ENCODE measurements at places on chromosomes 1 and 21.

GRCh38 chr1:234896477-234897389 is 231.9 kb downstream of the TOMM20 start:
- no peak for DNase-seq

DNA sequence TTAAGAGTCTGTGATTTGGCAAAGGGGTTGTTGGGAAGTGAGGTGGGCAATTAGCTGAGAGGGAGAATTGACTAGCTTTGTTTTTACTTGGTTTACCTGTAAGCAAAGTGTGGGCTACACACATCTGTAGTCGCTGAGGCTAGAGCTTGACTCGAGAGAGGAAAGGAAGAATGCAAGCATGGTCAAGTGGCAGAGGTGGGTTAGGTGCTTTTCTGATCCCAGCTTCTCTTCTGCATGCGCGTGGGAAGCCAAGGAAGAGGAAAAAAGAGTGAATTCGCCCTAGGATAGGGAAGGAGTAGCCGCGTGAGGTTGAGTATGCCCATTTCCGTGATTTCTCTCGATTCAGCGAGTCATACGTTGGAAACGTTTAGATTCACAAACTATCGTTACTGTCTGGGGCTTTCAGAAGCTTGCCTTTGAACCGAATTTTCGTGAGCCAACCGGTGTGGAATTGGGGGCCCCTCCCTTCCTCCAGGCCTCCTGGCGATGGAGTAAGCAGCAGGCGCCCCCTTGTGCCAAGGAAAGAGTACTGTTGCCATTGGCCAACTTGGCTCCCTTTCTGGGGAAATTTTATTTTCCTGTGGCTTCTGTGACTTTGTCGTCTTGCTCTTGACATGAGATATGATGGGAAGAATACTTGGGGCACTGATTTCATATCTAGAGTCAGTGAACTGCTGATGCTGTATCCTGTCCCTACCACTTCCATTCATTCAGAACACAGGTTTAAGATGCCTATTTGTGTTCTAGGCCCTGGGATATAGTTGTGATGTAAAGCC is 1.3 kb downstream of the PIGV start:
- no peak for DNase-seq

DNA sequence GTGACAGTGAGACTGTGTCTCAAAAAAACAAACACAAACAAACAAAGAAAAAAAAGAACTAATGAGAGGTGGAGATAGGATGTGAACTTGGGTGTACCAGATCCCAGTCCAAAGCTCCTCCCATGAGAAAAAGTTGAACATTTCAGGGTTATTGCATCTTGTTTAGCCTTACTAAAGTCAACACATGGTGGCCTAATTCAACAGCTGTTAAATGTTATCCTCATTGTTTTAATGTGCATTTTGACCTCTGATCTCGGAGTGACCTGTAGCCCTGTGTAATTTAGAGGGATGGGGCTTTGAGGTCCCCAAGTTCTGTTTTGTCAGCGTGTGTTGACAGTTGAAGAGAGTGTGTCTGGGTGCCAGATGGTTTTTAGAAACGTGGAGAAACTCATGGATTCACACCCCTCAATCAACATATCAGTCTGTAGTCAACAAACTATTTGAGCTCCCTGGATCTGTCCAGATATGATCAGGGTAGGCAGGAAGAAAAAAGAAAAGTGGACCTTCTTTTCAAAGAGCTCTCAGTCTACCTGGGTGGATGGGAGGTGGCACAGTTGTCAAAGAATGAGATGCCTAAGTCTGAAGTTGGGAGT is 34.7 kb downstream of the PTPRU start:
- DNase-seq: no peak

- DNase-seq: peak; percentile 81
Measured at GRCh38 chr1:91885716-91886506, at the start of gene TGFBR3. Gene TGFBR3 (minus strand): TSS chr1:91886151. CDS start chr1:91861531, 24,620 bp downstream.

DNA sequence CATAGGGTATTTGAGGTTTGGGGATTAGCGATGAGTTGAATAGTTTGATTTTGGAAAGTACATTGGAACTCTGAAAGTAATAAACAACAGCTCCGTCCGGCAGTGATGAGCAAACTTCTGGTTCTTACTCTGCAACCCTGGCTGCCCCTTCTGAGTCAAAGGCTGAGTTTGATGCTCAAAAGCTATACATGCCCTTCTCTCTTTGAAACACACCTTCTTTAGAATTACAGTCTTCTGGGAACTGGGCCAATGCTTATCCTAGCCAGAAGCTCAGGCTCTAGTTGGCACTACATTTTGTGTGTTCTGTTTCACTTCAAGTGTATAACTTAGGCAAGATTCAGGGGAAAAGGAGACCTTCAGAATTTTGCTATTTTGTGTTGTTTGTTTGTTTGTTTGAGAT is 9.3 kb downstream of the AHCYL1 start:
- DNase-seq: no peak

DNA sequence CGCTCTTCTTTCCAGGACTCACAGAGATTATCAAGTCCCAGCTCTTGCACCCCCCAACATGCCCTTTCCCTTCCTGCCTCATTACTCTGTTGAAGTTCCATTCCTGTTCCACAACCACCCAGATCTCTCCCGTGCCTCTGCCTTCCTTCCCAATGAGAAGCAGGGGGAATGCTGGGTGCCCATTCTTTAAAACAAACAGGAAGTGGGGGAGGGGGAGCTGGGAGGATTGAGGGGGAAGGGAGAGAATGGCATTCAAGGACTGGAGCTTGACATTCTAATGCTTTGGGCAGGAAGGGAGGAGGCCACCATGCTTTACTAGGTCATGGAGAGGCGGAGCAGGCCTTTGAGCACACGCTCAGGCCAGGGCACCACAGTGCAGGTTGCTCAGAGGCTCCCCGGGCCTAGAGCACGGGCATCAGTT is 150.3 kb upstream of the IRF2BP2 start:
- DNase-seq: no peak

DNA sequence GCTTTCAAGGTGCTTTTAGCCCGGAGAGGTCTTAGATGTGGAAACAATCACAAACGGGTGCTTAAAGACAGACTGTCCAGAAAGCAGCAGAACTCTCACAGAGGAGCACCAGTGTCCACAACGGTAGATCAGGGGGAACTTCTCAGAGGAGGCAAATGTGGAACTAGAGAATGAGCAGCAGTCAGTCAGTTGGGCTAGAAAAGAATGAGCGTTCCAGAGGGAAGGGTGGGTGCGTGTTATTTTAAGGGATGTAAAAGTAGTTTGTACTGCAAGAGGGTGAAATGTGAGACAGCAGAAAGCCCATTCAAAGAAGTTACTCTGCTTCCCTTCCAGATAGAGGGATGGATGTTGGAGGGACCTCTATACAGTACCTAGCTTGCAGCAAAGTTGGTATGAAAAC is 30.9 kb downstream of the RGS5 start:
- DNase-seq: no peak

- DNase-seq: peak; percentile 69
Measured at GRCh38 chr1:235999259-235999925, 65.5 kb downstream of the NID1 start.

DNA sequence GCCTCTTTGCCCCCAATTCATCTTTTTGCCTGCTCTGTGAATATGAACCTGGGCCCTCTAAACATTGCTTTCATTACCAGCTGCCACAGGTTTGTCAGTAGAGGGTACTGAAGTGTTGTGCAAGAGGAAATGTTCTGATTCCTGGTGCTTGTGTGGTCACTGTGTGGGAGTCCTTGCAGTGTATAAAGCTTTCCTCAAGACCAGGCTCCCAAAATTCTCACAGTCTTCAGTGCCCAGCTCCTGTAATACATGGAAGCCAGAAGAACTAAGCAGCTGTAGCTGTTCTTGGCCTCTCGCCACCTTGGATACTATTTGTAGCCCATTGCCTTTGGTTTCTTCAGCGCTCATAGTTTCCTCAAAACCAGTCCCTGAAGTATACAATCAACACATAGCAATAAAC is 1046.2 kb downstream of the BRINP3 start:
- DNase-seq: no peak

- DNase-seq: no peak
Measured at GRCh38 chr1:86502721-86503405, 34.1 kb downstream of the CLCA1 start.

DNA sequence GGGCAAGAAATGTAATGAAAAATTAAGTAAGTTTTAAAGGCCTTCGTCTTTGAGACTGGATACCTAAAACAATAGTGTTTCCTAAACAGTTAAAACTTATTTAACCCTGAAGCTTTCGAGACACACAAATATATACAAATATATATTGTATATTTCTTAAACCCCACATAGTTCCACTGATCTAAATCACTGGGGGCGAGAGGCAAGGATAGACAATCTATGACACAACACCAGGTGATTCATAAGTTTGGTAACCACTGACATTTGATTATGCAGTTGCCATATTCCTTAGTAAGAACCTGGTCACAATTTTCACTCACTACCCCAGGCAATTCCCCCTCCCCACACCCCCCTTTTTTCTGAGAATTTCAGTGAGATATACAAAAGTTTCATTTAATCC is 55.3 kb upstream of the BOLA1 start:
- no peak for DNase-seq

DNA sequence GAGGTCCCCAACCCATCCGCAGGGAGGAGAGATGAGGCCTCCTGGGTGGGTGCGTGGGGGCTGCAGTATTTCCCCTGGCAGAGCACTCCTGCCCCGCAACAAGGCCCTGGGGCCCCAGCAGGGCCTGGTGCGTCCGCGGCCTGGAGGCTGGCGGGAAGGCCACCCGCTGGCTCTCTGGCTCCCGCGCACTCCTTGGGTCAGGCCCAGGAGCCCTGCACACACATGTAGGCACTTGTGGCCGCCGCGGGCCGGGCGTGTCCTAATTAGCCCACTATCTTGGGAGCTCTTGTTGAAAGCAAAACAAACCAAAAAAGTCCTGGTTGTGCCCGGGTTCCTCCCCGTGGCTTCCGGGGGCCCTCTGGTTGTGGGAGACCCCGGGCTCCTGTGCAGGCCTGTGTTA is 49.7 kb upstream of the CCDC27 start:
- DNase-seq: no peak

- no peak for DNase-seq
Measured at GRCh38 chr21:44916965-44917364, 3.7 kb downstream of the ITGB2 start.

GRCh38 chr1:236280438-236281197 is 1.1 kb downstream of the ERO1B start:
- DNase-seq: no peak

GRCh38 chr1:93345633-93346420 is at the start of gene DR1:
Gene DR1 (plus strand): TSS chr1:93345907. CDS start chr1:93346646, 739 bp downstream.
- peak; percentile 74 for DNase-seq

- DNase-seq: peak; percentile 14
Measured at GRCh38 chr1:185170291-185170848, 13.4 kb downstream of the SWT1 start.

- peak; percentile 67 for DNase-seq
Measured at GRCh38 chr1:21251773-21252471, 38.3 kb downstream of the ECE1 start.

GRCh38 chr1:114219172-114219868 is 65.7 kb upstream of the SYT6 start:
- DNase-seq: no peak

DNA sequence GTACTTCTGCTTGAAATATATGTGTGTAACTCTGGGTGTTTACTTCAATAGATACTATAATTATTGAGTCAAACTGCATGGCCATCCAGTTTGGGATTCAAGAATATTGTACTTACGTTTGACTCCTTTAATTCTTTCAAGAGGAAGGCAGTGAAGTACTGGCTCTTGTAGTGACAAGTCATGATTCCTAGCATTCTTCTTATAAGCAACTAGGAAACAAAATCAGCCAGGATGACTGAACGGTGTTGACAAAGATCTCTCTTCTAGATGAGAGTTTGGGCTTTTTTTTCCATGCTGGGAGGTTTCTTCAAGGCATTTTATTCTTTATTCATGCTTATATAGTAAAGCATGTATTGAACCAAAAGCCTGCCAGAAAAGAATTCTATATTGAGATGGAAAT is 58.3 kb downstream of the CLEC20A start:
- DNase-seq: no peak

GRCh38 chr1:150234566-150235293 is 1.2 kb downstream of the ANP32E start:
- peak; percentile 70 for DNase-seq

DNA sequence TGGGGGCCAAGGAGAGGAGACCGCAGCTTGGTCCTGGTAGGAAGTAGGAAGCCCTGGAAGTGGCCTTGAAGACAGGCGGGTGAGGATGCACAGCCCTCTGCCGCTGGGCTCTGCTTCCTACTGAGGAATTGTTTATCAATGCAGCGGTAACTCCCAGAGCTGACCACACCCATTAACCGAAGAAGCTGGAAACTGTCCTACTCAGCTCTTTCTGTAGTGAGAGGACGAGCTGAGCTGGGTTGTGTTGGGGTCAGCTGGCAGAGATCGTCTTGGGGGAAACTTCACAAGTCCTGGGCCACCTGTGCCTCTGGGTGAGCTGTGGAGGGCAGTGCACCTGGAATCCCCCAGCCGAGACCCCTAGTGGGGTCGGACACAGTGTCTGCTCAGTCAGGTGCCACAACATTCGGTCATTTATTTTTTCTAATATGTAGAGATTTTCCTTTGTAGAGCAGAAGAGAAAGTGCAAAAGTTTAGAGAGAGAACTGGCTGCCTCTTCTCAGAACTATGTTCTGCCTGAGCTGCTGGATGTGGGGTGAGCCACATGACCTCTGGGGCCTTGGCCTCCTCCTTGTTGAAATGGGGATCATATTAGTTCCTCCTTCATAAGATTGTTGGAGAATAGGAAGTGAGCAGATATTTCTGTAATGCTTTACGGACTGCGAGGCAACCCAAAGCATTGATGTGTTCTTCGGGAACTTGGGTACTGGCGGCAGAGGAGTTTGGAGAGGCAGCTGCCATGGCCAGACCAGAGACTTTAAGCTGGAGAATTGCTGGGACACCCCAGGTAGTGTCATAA is 3.6 kb downstream of the NECAP2 start:
- DNase-seq: no peak

- peak; percentile 55 for DNase-seq
Measured at GRCh38 chr1:228471762-228472398, 15.3 kb upstream of the RNF187 start.

- DNase-seq: no peak
Measured at GRCh38 chr1:186213225-186213607, 161.8 kb downstream of the TPR start.

DNA sequence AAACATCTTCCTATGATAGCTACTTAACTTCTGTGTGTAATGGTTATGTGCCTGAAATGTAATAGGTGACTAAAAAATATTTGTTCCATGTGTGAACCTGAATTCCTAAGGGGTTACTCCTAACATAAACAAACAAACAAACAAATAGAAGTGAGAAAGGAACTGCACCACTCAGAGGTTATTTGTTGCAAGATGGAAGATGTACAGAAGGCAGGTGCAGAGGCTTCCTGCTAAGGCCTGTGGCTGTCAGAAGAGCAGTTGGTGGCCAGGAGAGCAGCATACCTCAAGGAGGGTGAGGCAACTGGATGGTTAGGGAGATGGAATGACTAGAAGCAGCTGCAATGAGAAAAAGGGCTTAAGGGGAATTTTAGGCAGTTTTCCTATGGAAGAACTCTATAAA is 940.6 kb downstream of the TTLL7 start:
- DNase-seq: no peak

GRCh38 chr1:227315629-227316346 is 2.5 kb downstream of the CDC42BPA start:
- no peak for DNase-seq

DNA sequence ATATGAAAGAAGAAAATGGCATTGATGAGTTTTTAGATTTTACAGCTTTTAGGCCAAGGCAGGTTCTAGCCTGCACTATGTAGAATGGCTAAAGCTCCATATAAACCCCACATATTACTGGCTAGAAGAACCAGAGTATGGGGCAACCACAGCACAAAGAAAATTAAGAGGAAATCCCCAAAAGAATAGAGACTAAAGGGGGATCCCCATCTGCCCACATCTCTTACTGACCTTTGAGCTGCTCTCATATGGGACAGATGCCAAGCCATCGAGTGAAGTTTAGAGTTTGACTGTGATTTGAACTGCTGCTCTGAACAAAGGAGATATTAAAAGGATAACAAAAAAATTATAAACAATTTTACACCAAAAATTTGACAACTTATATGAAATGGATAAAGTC is 102.2 kb upstream of the HAO2 start:
- no peak for DNase-seq
